ENCODE measurements at places on chromosomes 11 and 22. TPM values are rescaled to one million over a fixed set of nuclear protein-coding genes. Genes with fewer than 3 reads are reported as not detected.

CCDC87 gene
- 0.22 TPM for total RNA-seq

NAV2 gene
- 33.2 TPM for total RNA-seq

MPEG1 gene
- total RNA-seq: 18.0 TPM

CRYAB gene
- 1,238 TPM for total RNA-seq

OR51B4 gene
- 0.40 TPM for total RNA-seq

GRCh38 chr11:34052608-34053160, 1.2 kb downstream of the CAPRIN1 start:
- peak; percentile 65 for DNase-seq

DNA sequence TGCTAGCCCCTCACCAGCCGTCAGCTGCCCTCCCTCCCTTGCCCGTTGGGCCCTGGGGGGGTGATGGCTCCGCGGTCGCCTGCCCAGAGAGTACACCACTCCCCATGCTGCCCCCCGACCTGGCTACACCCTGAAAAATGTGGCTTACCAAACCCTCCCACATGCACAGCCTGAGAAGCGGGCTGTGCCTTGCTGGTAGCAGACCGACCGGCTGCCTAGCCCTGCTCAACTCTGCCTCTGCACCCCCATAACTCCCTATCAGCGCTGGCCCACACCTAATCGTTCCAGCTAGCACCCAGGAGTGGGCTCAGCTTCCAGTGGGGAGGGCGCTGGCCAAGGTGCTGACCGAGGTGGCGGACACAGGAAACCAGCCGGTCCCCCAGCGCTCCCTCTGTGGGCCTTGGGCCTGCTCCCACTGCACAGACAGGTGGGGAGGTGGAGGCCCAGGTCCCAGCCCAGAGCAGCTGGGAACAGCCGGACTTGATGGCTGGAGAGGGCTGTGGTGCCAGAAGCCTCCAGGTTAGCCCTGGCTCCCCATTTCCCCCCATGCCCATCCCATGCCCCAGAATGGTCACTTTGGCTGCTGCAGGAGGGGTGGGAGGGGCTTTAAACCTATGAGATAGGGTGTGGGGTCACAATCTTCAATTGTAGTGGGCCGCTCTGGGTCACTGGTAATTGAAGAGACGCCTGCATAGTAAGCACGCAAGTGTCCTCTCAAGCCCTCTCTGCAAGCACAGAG, 32.1 kb upstream of the PRODH start:
- DNase-seq: no peak

DNA sequence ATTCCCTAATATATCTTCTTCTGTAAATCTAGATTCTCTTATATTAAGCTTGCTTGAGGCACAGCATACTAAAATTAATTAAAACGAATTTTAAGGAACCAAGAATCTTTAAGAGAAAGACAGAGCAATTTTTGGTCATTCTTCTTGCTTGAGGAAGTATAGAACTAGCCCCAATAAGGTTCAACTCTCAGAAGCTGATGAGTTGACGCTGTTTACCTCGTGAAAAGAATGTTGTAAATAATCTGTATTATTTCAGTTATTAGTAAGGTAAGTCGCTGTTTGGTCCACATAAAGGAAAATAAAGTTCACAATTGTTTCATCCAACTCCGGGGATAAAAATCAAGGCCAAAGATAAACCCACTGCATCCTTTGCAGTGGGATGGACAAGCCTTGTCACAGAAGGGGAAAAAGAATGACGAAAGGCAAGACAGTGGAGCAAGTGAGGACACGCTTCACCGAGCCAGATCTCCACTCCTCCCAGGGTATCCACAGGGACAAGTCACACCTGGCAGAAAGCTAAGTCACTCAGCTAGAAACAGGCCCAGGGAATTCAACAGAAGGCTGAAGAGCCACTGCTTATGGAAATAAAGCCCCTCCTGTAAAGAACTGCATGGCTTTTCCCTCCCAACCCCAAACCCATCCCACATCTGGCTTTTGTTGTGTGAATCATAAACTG, 752 bp downstream of the POU2AF1 start:
- DNase-seq: no peak

- no peak for DNase-seq
Observed at GRCh38 chr22:18059094-18059417, 18.7 kb upstream of the PEX26 start.

GRCh38 chr11:124943254-124943616, 7.4 kb upstream of the HEPACAM start:
- DNase-seq: no peak

DNA sequence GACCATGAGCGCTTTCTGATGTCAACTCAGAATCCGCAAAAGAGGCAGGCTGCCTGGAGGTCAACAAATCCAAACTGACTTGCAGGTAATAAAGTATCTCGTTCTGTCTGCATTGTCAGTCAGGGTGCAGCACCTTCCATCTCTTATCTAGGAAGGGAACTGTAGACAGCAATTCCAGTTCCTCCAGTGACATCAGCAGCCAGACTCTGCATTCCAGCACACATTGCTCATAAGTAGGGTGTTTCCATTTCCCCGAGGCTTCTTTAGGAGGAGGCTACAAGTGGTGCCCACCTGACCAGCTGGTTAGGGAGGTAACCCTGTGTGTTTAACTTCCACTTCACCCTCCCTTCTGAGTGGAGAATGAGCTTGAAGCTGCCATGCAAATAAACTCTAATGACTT, 53.3 kb downstream of the NTM start:
- no peak for DNase-seq

DNA sequence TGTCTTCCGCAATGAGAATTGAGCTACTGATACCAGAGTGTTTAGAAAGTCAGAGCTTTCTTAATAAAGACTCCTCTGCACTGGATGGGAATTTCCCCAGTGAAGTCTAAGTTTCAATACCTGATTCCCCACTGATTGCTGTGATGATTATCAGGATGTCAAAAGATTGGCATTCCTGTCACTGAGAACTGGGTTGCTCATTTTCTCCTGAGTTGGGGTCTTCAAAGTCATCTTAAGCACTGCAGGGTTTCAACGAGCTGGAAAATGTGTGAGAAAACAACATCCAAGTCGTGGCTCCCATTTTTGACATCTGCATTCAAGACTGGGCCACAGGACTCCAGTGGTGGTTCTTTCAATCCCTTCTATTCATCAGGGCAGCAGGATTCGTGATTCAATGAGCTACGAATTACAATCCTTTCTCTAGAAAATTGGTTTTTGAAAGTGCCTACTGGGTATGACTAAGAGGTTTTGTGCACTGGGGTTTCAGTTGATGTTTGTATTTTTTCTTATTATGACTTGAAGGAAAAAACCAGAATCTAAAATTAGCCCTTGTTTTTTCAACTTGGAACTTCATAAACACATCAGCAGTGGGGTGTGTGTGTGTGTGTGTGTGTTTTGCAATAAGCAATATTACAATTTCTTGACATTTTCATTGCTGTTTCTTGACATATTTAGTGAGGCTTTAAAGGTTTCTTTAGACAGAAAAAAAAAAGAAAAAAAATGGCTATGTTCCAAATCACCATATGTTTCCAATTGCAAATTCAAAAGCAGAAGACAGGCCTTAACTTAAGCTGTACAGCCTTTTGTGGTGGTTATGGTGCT, 233.0 kb downstream of the FAM76B start:
- DNase-seq: no peak

DNA sequence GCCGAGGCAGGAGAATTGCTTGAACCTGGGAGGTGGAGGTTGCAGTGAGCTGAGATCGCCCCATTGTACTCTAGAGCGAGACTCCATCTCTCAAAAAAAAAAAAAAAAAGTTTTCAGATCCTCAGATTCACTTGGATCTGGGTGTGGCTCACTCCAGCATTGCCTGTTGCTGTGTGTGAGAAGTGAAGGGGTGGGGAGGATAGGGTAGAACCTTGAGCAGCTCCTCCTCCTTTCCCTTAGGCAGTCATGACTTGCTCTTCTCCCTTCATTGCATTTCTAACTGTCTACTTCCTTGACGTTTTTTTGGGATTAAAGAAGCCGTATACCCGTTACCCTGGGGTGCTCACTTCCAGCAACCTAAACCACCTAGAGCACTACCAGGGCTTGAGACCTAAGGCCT, 63.1 kb upstream of the YWHAH start:
- DNase-seq: no peak

GRCh38 chr11:70519117-70519516, 120.8 kb downstream of the CTTN start:
- DNase-seq: no peak

DNA sequence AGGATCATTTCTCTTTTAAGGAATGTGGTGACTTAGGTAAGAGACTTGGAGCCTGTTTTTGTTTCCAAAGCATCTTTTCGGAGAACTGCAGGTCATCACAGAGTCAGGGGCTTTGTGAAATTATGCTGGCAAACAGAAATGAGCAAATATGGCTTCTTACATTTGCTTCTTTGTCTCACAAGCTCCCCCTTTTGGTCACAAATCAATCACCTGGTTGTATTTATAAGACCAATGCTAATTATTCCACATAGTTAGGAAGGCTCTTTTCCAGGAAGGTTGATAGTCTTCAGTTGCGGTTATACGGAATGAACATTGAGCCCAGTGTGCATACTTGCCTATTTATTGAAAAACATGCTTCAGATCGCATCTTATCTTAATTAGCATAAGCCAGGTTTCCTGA, 34.6 kb upstream of the CEP126 start:
- no peak for DNase-seq

DNA sequence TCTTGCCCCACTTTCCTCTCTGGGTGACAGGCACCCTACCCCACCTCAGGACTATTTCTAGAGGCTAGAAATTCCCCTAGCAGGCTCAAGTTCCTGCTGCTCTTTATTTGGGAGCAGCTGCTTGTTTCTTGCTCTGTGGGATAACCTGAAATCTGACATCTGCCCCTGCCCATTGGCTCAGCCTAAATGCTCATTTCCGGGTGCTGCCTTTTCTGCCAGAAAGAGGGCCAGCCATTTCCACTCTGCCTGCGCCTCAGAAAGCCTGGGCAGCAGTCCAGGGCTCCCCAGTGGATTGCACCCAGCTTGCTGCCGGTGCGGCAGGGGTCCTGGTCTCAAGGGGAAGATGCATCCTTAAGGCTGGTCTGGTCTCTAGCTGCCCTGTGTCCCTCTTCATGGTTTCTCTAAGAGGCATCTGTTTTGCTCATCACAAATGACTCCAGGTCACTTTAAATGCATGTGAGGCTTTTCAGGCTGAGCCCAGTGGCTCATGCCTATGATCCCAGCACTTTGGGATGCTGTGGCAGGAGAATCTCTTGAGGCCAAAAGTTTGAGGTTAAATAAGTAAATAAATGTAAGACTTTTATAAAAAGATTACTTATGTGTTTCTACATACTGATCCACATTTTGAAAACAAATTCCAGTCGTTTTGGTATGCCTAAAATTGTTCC, 10.3 kb upstream of the PNPLA5 start:
- DNase-seq: no peak

DNA sequence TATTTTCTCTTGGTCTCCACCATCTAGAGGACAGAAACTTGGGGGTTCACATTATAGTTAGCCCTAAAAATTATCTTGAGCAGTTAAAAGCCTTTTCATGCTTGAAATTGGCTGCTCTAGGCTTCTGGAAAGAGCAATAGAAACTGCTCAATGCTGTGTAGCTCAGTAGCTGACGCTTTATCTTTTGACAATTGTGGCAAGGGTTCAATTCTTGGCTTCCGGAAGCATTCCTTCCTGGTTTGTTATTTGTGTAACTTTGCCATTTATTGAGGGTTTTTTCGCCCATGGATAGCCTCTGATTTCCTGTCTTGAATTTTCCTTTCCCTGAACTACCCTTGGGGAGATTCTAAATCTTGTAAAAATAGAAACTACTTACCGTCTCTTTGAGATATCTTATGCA, 10.3 kb upstream of the OR56A1 start:
- no peak for DNase-seq

DNA sequence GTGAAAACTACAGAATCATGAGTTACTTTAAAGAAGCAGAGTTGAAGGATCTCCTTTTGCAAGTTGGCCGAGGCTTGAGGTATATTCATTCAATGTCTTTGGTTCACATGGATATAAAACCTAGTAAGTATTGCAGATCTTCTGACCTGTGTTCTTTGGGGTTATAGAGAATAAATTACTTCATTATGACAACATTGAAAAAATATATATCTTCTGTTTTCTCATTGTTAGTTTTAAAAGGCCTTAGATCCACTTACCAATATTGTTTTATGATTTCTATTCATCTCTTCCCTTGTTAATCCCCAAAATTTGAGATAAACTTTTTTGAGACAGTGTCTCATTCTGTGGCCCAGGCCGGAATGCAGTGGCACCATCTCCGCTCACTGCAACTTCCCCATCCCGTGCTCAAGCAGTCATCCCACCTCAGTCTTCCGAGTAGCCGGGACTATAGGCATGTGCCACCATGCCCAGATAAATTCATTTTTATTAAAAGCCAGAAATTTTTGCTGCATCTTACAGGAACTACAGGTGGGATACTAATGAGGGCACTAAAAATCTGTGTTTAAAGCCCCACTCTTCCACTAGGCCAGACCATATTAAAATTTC, 8.2 kb downstream of the WEE1 start:
- no peak for DNase-seq

- DNase-seq: no peak
Observed at GRCh38 chr22:40412441-40412840, 42.0 kb downstream of the SGSM3 start.

DNA sequence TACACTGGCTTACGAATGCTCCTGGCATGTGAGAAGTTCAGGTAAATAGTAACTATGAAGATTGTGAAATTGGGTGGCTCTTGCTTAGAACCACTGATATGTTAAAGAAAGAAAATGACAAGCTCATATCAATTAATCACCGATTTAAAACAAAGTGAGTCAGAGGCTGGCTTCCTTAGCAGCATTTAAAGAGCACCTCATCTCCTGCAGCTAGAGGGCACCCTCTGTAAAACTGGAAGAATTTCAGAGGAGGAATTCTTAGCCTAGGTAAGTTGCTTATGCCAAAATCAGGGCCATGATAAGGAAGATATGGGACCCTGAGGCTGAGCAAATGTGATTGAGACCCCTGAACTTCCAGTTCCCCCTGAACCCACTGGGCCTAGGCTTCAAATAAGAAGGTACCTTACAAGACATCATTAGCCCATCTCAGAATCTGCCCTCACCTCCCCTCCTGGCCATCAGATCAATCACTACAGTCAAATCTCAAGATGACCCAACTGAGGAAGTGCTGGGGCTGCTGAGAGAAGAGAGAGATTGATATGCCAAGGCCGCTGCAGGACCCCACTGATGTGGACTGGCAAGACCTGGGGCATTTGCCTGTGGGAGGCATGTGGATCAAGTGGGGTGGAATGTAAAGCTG, 8.6 kb upstream of the CD3E start:
- no peak for DNase-seq

- peak; percentile 69 for DNase-seq
Observed at GRCh38 chr11:78419327-78419726, 1.7 kb upstream of the GAB2 start.

- DNase-seq: no peak
Observed at GRCh38 chr11:35671396-35672127, 9.0 kb downstream of the TRIM44 start.
